ENCODE measurements at places on chromosomes 1 and 21.

DNA sequence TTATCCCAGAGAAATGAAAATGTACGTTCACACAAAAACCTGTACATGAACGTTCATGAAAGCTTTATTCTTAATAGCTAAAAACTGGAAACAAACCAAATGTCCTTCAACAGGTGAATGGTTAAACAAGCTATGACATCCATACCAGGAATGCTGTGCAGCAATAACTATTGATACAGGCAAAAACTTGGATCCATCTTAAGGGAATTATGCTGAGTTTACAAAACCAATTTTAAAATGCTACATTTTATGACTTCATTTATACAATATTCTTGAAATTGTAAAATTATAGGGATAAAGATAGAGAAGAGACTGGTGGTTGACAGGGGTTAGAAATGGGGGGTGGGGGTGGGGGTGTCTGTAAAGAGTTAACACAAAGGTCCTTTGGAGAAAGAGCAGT is 280.3 kb downstream of the TGFB2 start:
- DNase-seq, result no peak

DNA sequence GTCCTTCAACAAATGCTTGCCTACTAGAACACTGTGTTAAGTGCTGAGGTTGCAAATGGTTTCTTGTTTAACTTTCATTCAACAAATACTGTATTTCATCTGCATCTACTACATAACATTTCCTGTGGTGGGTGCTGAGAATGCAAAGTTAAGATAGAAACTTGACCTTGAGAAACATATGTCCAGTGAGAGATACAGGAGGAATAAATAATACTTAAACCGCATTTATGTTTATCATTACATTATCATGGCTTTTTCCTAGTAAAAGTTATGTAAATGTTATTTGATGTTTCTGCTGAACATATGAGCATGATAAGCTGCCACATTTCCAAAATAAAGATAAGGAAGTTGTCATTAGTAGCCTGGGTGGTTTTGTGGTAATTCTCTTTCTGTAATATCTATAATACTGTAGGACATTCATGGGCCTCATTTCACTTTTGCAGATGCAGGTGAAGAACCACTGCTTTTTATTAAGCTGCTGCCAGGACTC is 590.4 kb downstream of the PLPP3 start:
- DNase-seq, result no peak

DNA sequence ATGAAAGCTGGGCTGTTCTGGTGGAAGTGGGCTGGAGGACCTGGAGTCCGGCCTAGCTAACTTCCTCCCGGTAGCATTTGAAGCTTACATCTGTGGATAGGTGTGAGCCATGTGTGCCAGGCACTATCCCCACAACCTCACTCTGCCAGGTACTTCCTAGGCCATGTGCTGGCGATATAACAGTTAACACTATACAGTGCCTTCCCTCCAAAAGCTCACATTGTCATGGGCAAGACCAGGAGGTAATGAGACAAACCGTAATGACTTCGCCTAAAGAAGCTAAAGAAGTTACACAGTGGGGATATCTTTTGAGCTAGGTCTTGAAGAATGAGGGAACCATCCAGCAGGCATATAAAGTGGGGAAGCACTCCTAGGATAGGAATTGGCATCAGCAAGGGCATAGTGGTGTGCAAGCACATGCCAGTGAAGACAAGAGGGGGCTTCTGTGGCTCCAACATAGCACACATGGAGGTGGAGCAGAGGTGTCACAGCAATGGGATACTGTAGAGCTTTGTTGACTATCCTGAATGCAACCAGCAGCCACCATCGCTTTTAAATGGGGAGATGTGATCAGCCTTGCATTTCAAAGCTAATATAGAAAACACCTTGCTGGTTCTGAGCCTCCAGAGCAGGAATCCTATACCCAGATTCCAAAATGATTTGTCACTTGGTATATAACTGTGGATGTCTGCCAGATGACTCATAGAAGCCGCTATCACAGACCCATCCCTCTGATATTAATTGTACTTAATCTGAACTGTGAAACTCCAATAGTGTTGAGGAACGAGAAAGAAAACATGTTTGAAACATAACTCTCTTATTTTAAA is 466.3 kb downstream of the LMO4 start:
- no peak for DNase-seq

DNA sequence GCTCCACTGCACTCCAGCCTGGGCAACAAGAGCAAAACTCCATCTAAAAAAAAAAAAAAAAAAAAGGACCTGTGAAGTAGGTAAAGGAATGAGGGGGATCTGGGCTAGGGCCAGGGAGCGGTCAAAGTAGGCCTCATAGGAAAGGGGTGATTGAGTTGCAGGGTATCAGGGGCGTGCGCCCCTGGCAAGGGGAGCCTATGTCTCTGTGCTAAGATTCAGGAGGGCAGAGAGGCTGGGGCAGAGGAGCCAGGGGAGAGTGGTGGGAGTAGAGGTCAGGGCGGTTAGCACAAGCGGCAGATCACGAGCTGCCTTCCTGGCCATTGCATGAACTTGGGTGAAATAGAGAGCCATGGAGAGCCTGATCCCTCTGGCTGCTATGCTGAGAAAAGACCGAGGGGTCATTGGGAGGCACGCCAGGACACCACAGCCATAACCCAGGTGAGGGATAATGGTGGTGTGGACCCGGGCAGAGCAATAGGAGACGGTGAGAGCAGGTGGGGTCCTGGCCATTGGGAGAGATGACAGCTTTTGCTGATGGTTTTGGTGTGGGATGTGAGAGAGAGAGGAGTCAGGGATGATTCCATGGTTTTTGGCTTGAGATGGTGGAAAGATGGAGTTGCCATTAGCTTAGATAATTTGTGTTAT is 30.6 kb upstream of the CSF1 start:
- DNase-seq, result no peak

- DNase-seq, result no peak
These were observed 47.6 kb downstream of the B3GALT5 start for GRCh38 chr21:39660191-39660980.

- DNase-seq, result no peak
These were observed 71.6 kb upstream of the PDC start for GRCh38 chr1:186532466-186532865.

GRCh38 chr1:33047839-33048305 is 11.2 kb upstream of the AK2 start:
- DNase-seq, result no peak

GRCh38 chr1:152151646-152152045 is 7.4 kb downstream of the RPTN start:
- DNase-seq, result no peak
